ENCODE measurements at places on chromosomes 12 and 14.

DNA sequence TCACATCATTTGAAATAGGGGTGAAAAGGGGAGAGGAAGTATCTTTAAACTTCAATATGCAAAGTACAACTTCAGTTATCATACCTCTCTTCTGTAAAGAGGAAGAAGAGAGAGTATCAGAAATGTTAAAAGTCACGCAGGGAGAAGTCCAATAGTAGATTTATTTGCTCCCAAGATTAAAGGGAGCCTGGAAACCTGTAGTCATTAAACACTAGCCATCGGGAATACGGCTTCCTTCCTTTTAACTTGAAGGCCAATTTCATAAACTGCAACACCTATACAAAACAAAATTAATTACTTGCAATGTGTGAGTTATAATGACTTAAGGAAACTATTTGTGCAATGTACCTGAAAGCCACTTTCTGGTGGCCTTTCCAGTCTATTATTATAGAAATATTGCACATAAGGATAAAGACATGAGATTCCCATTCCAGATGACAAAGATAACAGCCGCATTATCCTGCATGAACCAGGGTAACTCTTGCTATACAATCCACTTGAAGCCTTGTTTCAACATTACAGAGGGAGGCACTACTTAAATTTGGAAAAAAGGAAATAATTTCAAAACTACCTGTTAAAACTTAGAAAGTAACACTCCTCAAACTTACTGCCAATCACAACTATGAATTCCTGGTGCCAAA, 4.6 kb downstream of the BTG1 start:
- DNase-seq, result no peak

DNA sequence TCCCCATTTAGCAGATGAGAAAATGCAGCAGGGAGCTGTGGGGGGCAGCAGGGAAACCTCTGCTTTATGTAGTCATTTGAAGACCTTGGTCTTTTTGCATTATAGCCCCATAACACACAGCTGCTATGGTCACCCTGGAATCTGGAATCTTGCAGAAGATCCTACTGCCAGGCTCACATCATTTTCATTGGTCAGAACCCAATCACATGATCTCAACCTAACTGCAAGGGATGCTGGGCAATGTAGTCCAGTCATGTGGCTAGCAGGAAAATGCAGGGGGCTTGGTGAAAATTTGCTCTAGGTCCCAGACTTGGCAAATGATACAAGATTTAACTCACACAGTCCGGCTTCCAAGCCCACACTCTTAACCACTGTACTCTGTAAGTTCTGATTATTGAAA, 1028.7 kb downstream of the AACS start:
- DNase-seq, result no peak

DNA sequence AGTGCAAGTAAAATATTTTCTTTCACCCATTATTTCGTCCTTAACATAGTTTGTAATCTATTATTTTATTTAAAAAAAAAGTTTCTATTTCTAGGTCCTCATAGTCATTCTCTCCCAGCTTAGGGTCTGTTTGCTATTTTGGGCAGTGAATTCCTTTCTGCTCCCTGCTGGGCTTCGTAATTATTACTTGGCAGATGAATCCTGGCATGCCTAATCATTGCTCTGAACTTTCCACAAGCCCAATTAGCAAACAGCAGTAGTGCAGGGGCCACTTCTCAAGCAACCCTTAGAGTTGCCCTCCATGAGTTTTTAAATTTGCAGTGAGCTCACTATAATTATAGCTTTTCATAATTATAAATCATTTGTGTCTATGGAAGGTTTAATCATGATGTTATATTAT, 1378.3 kb upstream of the SEL1L start:
- DNase-seq, result no peak

- DNase-seq, result no peak
Measured at GRCh38 chr14:45526715-45527549, 273.9 kb upstream of the MIS18BP1 start.

GRCh38 chr12:30614031-30614430, 81.6 kb downstream of the IPO8 start:
- DNase-seq, result no peak

DNA sequence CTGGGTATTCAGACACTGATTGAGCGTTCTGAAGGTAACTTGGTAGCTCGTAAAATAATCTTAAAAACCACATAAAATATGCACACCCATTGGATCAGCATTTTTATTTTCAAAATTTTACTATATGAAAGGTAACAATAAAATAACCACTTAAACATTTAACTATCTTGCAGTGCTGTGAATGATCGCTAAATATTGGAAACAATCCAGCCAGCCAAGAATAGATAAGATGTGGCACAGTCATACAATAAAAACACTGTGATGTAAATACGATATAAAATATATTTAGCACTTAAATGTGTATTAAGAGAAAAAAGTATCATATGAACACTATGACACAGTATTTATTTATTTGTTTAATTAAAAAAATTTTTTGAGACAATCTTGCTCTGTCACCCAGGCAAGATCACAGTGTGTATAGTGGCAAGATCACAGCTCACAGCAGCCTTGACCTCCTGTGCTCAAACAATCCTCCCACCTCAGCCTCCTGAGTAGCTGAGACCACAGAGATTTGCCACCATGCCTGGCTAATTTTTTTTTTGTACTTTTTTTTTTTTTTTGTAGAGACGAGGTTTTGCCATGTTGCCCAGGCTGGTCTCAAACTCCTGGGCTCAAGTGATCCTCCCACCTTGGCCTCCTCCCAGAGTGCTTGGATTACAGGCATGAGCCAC, 39.4 kb downstream of the SDR9C7 start:
- DNase-seq, result no peak

DNA sequence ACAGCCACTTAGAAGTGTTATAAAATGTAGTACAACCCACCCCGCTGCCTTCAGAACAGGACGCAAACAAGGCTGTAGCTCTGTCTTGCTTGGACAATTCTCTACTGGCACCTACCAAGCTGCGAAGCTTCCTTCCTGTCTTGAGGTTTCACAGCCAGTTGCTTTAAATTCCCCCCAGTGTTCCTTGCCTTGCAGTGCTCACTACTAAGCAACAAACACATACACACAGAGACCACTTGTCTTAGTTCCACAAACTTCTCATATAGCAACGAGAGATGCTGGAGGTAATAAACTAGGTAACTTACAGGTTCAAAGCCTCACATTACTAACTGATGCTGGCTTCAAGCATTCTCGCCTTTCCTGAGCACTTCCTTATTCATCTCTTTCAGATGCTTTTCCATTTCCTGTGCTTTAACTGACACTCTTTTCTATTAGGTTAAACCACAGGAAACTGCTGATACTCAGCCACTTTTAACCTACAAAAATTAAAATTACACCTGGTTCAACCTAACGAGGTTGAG, 91.5 kb upstream of the PTGDR start:
- no peak for DNase-seq

- no peak for DNase-seq
Measured at GRCh38 chr12:124582108-124582424, 14.7 kb upstream of the NCOR2 start.

DNA sequence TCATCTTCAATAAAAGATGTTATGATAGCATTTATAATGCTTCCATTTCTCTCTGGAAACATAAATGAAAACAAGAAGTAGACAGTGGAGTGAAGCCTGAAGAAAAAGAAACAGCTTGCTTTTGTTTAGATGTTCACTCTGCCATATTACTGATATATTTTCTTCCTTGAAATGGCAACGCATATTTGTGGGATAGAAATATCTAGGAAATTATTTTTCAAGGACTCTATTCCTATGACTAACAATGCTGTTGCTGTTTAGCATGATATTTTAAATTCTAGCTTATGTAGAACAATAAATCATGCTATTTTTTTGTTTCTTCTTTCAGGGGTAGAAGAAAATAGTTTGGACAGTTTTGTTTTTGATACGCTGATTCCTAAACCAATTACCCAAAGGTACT, 359.0 kb downstream of the NAV3 start:
- DNase-seq, result no peak

- no peak for DNase-seq
Measured at GRCh38 chr12:15839041-15839440, 43.1 kb upstream of the STRAP start.

GRCh38 chr14:30521899-30522736, 36.8 kb upstream of the G2E3 start:
- DNase-seq, result no peak

DNA sequence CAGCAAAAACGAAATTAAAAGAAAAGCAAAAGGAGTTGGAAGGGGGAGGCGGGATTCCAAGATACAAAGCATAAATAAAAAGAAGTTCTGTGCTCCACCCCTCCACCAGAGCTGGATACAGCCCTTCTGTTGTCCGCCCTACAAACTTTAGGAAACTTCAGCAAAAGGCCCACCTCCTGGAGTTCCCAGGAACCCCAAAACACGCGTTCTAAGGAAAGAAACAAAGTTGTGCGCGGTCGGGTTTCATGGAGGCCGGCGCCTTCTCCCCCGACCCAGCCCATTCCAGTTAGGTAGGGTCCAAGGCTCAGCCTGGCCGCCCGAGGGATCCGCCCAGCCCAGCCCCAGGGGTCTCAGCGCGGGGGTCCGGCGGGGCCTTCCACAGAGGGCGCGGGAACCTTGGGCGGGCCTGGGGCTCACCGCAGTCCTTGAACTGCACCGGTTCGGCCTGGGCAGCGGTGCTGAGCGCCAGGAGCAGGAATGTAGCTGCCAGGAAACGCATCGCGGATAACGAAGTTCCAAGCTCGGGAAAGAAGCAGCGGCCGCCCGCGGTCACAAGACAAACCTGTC, at the start of gene NPC2:
Gene NPC2 (minus strand): TSS at position 530 of the 567 bp plus-strand sequence. CDS start 31 bp downstream, at position 499.
- DNase-seq, result no peak

GRCh38 chr12:115094163-115094816, 410.3 kb upstream of the TBX3 start:
- DNase-seq, result no peak

- no peak for DNase-seq
Measured at GRCh38 chr14:96059519-96060135, 20.5 kb downstream of the C14orf132 start.
